ENCODE measurements at places on chromosomes 7 and 10.

- no peak for DNase-seq
Observed at GRCh38 chr10:61964059-61964709, 62.7 kb downstream of the ARID5B start.

DNA sequence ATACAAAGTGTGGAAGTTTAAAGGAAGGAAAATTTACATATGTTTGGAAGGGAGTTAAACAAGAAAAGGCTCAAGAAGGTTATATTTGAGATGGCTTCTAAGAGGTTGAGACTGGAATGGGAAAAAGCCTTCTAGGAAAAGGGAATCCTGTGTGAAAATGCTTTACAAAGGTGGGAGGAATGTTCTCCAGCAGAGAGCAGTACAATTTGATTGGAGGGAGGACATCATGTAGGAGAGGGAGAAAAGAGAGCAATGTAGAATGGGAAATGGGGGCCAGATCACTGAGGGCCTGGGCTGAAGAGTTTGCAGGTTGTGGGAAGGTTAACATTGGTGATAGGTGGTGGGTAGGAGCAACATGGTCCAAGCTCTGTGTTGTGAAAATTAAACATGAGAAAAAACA, 366.9 kb downstream of the XPNPEP1 start:
- no peak for DNase-seq

DNA sequence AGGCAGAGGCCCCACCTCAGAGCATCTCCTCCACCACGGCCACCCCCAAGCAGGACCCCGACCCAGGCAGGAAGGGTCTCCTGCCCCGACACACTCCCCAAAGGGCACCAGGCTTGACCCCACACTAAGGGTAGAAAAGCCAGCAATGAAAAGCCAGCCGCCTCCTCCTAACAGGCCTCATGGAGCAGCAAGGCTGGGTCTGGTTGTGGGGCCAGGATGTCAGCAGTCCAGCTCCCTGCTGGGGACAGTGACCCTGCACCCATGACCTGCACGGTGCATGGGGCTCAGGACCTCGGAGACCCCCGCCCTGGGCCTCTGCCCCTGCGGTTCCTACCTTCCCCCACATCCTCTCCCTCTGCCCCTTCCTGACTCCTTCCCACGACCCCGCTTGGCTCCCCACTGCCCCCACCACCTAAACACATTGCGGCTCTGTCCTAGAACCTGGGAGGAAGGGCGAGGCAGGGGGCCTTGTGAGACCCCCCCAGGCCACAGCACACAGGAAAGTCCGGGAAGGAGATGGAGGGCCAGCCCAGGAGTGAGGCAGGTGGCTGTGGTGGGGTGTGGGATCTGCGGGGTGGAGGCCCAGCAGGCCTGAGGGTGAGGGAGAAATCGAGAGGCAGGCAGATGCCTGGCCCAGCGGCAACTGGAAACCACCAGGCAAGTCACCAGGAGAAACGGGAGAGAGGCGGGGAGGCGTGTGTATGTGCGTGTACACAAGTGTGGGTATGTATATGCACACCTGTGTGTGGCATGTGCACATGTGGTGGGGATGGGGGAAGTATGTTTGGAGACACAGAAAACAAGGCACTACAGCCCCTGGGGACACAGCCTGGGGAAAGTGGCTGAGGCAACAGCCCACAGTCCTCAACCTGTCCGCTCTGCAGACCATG, 229.9 kb downstream of the MAD1L1 start:
- DNase-seq = no peak

DNA sequence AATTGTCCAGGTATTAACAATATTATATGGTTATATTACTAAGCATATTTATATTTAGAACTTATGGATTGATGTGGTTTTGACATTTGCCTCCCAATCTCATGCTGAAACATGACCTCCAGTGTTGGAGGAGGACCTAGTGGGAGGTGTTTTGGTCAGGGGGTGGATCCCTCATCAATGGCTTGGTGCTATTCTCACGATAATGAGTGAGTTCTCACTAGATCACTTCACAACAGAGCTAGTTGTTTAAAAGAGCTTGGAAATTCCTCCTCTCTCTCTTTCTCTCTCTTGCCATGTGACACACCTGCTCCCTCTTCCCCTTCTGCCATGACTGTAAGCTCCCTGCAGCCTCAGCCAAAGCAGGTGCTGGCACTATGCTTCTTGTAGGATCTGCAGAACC, 19.0 kb downstream of the TFEC start:
- DNase-seq = no peak

DNA sequence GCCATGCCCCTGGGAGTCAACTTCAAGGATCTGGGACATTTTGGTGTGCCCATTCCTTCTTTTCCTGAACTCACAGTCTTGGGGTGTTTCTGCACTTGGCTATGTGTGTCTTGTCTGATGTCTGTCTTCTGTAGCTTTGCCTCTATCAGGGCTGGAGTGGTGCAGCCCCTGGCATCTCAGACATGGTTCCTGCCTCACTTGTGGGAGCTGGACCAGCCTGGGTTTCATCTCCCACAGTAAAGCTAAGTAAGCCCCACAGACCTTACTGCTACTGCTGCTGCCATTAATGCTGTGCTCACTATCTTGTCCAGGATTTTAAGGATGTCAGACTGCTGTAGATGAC, 59.0 kb downstream of the ADCYAP1R1 start:
- DNase-seq = no peak

GRCh38 chr10:54478601-54479000, 322.4 kb downstream of the PCDH15 start:
- no peak for DNase-seq

DNA sequence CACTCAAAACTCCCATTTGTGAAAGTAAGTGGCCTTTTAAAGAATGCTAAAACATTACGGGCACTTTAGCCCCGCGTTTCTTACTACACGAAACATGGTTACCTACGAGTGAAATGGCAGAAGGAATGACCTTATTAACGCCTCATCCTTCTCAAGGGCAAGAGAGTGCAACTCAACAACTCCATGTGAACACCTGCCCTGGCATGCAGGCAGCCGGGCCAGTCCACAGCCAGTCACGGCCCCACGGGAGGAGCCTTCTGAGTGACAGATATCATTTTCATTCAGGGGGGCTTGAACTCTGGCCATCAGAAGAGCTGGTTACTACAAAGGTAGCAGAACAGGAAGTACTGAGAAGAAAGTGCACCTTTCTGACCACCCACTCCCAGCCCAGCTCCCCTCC, 236.1 kb downstream of the PTPRN2 start:
- no peak for DNase-seq

- no peak for DNase-seq
Observed at GRCh38 chr7:44061645-44062179, 3.7 kb downstream of the PGAM2 start.

DNA sequence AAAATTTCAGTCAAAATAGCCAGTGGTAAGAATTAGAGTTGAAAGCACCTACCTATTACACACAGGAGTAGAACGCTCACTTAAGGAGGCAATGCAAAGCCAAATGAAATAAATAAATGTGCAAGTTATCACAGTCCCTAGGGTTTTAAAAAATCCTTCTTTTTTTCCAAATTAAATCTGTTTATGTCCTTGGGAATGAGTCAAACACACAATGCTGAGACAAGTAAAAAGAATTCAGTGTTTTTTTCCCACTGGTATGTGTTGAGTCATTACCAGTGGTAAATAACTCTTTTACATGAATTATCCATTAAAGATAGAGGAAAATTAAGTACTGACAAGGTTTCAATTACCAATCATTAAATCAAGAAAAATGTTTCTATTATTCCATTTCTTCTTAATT, 438.6 kb downstream of the TNS3 start:
- no peak for DNase-seq

GRCh38 chr7:151131592-151132293, 35.8 kb downstream of the GBX1 start:
- no peak for DNase-seq

GRCh38 chr10:8617792-8618191, 563.3 kb downstream of the GATA3 start:
- no peak for DNase-seq

GRCh38 chr7:100189061-100189460, 11.3 kb downstream of the STAG3 start:
- no peak for DNase-seq

DNA sequence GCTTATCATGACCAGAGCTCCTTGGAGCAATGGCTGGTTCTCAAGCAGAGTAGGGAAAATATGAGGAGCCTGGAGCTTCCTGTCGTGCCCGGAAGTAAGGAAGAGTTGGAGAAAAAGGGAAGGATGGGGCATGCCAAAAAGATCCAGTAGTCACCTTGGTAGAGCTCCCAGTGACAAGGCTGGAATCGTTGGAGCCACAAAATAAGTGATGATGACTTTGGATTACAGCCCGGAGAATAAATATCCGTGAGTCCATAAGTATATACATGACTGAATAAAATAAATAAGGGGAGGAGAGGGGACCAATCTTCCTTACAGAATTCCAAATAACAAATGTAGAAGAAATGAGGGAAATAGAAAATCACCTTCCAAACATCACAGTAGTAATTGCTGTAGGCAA, 29.3 kb downstream of the LMTK2 start:
- DNase-seq = no peak
